Posterior cingulate gyrus (tissue), 11 donors: ENCODE measurements at places on chromosomes 7 and 10.

GRCh38 chr10:619710-620109, 69.8 kb downstream of the DIP2C start:
- DNase-seq = no peak

- DNase-seq = no peak
Observed at GRCh38 chr7:140901941-140902302, 22.8 kb downstream of the BRAF start.

GRCh38 chr7:111312966-111313365, 222.0 kb downstream of the LRRN3 start:
- DNase-seq = no peak

GRCh38 chr10:63125459-63125858, 7.7 kb upstream of the NRBF2 start:
- no peak for DNase-seq

DNA sequence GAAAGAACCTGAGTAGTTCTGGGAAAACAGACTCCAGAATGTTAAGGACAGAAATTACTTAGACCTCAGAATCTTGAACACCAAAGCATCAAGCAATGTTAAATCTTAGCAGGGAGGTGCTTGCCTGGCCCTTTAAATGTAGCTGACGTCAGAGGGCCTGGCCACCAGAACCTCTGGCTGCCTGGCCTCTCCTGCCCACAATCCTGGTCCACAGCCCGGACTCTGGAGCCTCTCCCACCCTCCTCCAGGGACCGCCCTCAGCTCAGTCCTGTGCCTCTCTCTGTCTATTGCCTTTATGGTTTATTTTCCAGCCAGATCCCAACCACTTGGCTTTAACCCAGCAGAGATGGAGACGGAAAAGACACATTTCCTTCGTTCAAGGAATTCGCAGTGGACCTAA, 42.2 kb upstream of the EGR2 start:
- DNase-seq = no peak

DNA sequence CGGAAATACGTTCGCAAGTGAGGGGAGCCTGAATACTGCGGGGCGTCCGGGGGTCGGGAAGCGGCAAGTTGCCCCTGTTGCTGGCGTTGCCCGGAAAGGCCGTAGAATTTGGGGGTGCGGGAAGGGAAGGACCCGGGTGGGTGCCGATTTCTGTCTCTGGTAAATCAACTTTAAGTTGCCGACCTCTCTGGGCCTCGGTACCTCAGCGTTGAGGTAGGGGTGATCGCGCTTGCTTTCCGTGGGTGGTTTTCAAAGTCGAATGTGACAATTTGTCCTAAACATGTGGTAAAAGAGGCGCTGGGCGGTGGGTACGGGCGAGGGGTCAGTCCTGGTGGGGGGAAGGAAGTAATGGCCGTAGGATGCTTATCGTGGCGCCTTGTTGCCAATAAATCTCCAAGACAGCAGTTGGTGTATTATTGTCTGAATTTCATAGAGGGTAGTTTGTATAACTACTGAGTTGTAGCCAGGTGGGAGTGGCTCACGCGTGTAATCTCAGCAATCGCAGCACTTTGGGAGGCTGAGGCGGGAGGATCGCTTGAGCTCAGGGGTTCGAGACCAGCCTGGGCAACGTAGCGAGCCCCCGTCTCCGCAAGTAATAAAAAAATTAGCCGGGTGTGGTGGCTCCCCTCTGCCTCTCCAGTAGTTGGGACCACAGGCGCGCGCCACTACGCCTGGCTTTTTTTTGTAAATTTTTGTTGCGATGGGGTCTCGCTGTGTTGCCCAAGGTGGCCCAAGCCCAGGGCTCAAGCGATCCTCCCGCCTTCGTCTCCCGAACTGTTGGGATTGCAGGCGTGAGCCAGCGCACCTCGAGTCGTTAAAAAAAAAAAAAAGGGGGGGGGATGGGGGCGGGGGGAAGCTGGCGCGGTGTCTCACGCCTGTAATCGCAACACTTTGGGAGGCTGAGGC, 644 bp downstream of the BUD23 start:
- peak; percentile 81 for DNase-seq

DNA sequence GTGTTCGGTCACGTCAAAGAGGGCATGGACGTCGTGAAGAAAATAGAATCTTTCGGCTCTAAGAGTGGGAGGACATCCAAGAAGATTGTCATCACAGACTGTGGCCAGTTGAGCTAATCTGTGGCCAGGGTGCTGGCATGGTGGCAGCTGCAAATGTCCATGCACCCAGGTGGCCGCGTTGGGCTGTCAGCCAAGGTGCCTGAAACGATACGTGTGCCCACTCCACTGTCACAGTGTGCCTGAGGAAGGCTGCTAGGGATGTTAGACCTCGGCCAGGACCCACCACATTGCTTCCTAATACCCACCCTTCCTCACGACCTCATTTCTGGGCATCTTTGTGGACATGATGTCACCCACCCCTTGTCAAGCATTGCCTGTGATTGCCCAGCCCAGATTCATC, 6.5 kb downstream of the PPIF start:
- no peak for DNase-seq

DNA sequence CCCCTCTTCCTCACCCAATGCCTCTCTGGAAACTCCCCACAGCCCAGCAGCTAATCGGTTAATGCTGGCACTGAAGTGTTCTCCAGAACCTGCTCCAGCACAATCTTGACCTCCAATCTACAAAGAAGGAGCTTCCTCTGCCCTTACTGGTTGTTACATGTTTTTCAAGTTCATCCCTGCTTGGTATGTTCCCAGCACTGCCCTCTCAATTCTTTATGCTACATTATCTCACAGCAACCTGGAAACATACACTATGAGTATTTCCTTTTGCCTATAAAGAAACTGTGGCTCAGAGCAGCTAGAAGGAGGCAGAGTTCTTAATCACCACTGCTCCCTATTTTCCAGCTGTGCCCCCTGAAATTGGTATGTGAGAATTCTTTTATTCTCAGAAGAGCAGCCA, 84.1 kb upstream of the KMT2E start:
- DNase-seq = no peak
